Activated CD8-positive, alpha-beta memory T cell treated with anti-CD3 and anti-CD28 coated beads for 48 hours (primary cell): ENCODE measurements at places on chromosomes 2 and 18.

- DNase-seq = no peak
Observed at GRCh38 chr2:72822794-72823193, 3.0 kb downstream of the EXOC6B start.

DNA sequence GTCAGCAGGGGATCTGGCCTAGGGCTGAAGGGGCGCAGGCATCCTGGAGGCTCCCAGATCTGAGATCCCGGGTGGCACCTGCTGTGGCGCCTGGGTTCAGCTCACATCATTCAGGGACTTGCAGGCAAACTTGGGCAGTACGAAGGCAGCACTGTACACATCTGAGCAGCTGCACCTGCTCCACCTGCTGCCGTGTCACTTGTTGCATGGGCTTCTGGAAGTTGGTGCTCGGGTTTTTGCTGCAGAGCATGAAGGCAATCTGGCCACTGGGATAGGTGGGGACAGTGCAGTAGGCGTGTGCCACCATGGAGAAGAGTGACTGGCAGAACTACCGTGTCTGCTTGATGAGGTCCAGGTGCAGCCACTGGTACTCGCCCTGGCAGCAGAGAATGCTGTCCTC, 48.6 kb downstream of the UGGT1 start:
- DNase-seq = no peak

DNA sequence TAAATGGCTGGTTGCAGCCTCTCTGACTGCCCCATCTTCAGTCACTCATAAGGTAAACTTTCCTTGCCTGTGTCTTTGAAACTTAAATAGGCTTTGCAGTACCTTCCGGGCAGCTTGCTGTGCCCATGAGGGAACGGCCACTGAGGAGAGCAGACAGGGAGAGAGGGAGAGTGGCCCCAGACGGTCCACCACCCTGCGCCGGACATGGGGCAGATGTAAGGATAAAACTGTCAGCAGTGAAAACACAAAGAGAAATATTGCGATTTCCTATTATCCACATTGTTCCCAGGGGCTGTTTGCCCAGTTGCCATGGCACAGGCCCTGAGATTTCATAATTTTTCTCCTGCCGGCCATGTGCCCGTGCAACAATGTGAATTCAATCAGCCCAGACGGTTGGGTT, 265.9 kb upstream of the SALL3 start:
- no peak for DNase-seq

GRCh38 chr2:174784316-174784715, 20.0 kb upstream of the CHRNA1 start:
- DNase-seq = no peak

GRCh38 chr18:24043403-24043802, 28.8 kb downstream of the TTC39C start:
- no peak for DNase-seq

DNA sequence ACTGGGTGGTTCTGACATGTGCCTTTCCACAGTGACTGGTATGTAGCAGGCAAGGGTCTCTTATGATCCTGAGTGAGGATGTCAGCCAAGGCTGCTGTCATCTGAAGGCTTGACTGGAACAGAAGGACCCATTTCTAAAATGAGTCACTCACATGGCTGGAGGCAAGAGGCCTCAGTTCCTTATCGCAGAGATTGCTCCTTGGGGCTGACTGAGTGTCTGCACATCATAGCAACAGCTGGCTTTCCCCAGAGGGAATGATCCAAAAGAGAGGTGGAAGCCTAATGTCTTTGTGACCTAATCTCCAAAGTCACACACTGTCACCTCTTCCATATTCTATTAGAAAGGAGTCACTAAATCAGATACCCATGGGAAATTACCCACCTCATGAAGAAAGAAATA, 114.0 kb downstream of the NEDD4L start:
- DNase-seq = no peak

DNA sequence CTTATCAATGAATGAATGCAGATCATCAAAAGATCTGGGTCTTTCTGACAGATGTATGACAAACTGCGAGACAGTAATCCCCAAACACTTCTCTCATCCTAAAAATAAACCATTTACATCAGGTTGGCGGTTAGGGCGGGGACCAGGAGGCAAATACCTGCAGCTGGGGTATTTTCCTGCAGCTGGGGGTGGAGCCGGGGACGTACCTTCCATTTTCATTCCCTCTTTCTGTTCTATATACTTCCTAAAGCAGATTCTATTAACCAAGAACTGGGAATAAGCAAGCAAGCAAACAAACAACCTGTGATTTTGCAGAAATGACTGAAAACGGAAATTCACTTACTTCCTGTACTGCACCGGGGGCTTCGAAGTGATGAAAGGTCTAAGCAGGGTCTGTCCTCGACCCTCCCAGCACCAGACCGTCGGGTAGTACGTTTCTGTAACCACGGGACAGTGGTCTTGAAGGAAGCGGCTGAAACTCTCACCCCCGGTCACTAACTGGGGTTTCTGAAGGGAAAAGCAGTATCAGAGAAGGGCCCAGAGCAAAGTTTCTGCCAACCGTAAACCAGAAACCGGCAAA, 1.2 kb downstream of the ABHD3 start:
- no peak for DNase-seq

DNA sequence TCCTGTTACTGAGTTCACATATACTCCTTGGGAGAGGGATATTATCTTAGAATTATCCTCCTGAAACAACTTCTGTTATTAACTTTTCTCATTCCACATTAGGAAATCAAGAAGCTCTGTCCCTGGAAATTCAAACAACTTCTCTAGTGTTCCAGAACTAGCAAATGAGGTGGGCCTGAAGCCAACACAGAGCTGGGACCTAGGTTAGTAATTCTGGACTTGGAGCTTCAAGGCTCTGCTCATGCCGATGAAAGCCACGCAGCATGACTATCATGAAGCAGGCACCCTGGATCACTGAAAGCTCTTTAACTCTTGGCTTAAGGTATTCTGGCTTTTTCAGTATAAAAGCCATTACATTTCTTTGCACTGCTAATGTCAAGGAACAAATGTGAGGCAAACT, 242.7 kb downstream of the TGIF1 start:
- DNase-seq = no peak

DNA sequence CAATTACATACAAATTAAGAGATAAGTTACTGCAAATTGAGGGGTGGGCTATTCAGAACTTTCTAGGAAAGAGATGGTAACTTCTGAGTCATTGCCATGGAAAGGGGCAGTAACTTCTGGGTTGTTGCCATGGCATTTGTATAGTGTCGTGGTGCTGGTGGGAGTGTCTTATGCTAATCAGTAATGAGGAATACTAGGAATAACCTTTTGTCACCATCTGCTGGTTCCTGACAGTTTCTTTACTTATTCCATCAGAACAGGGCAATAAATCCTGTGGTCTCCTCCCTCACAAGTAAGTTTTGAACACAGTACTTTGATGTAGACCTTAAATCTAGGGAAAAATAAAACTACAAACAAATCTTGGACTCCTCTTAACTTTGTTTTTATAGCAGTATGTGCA, 435.4 kb downstream of the BCL11A start:
- no peak for DNase-seq

GRCh38 chr2:178536037-178536436, 55.8 kb downstream of the PLEKHA3 start:
- DNase-seq = no peak

GRCh38 chr18:2186967-2187366, 384.3 kb downstream of the METTL4 start:
- no peak for DNase-seq

- DNase-seq = no peak
Observed at GRCh38 chr18:77008576-77009315, 123.8 kb downstream of the MBP start.

GRCh38 chr2:175233135-175233719, 51.7 kb upstream of the ATP5MC3 start:
- no peak for DNase-seq

DNA sequence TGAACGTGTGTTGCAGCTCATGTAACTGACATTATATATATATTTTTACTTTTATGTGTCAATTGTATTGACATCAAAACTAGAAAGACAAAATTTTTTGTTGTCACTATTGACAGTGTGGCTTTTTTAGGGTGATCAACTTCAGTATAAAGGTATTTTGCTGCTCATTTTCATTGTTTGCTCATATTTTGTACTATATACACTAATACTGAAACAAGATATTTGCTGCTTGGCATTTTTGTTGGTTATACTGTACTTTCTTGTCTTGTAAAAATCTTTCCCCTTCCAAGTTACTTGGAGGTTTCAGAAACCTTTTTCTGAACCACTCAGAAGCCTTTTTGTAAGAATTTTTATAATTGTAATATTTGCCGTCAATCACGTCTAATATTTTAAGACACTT, 16.5 kb downstream of the AFTPH start:
- DNase-seq = no peak

- DNase-seq = no peak
Observed at GRCh38 chr2:205768815-205769494, 86.7 kb downstream of the NRP2 start.

- no peak for DNase-seq
Observed at GRCh38 chr2:66548422-66548821, 113.5 kb downstream of the MEIS1 start.

- no peak for DNase-seq
Observed at GRCh38 chr2:204487447-204488229, 57.6 kb upstream of the PARD3B start.

- DNase-seq = no peak
Observed at GRCh38 chr2:178484245-178485041, 4.2 kb downstream of the PLEKHA3 start.

DNA sequence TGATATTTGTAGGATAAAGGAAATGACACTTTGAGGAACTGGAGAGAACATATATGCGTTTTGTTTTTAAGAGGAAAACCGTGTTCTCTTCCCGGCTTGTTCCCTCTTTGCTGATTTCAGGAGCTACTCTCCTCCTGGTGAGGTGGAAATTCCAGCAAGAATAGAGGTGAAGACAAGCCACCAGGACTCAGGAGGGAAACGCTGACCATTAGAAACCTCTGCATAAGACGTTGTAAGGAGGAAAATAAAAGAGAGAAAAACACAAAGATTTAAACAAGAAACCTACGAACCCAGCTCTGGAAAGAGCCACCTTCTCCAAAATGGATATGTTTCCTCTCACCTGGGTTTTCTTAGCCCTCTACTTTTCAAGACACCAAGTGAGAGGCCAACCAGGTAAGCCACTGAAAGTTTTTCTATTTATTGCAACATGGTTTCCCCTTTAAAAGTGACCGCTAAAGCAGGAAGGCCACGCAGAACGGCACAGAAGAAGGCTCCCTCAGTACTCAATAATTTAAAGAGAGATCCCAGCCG, 735 bp downstream of the NRP2 start:
- DNase-seq = no peak

GRCh38 chr2:177317443-177317842, 52.9 kb upstream of the NFE2L2 start:
- DNase-seq = no peak

DNA sequence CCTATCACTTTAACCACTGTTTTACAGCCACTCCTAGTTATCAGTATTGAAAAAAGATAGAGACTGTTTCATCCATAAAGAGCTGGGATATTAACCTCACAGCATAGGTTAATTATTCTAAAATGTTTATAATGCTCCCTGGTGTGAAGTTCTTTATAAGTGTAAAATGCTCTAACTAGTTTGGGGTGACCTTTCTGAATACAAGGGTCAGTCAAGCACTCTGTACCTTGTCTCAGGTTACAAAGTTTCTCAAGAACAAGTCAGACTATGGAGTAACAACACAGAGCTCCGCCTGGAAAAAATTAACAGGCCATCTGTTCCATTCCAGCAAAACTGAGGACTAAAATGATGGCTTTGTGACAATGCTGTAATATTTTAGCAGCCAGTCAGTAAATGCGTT, 107.4 kb downstream of the NOL4 start:
- DNase-seq = no peak

DNA sequence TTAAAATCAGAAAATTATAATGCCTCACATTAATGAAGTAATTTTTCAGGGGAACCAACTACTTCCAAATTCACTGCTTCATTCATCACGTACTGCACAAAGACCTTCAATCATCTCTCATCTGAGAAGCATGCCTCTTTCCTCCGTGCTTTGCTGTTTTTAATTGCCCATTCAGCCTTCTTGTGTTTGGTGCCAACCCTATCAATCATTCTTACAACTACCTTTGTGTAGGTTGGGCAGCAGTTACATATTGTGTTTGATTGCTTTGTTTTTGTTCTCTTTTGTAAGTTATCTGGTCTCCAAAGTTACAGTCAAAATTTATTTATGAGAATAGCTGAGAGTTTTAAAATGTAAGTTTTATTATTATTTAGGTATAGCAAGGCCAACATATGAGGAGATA, 549.0 kb upstream of the SLC8A1 start:
- no peak for DNase-seq

GRCh38 chr18:41323044-41323443, 632.0 kb upstream of the PIK3C3 start:
- no peak for DNase-seq
